D721Med (cell line): ENCODE measurements at places on chromosomes 11 and 22.

DNA sequence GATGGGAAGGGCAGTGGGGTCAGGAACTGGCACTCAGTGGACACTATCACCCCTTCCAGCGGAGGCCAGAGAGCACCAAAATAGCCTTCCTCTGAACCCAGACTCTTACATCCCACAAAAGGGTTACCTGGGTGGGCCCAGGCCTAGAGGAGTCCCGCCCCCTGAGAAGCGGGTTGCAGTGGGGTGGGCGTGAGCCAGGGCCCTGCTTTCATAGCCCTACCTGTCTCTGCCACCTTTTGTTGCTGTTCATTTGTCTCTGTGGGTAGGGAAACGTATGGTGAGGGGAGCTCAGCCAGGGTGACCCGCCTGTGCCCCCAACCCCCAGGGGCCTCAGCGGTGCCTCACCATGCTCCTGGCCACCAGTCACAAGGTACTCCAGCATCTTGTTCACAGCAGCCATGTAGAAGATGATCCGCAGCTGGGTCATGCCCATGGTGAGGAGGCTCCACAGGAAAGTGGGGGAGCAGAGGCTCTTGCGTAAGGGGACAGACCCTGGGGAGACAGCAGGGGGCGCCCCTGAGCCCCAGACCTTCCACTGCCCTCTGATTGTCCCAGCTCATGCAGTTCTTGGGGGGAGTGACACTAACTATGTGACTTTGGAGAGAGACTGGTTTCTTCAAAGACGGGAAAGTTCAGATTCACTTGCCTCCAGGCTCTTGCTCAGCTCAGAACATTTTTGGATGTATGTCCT lies 24.0 kb downstream of the SLC43A1 start:
- DNase-seq, result no peak

DNA sequence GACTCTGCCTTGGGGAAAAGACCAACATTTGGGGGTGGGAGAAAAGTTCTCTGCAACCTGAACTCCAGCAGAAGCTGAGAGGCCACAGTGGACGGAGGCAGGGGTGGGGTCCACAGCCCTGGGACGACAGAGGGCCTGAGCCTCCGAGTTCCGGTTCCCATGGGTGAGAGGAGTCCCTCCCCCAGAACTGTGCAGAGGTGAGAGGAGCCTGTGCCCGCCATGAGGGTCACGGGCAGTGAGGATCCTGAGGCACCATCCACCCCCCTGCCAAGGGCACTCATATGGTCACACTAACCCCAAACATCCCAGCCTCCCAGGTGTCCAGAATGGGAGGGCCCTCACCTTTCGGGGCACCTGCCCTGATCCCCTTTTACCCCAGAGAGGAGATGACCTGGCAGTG lies 30.5 kb downstream of the KIAA0930 start:
- DNase-seq, result no peak

DNA sequence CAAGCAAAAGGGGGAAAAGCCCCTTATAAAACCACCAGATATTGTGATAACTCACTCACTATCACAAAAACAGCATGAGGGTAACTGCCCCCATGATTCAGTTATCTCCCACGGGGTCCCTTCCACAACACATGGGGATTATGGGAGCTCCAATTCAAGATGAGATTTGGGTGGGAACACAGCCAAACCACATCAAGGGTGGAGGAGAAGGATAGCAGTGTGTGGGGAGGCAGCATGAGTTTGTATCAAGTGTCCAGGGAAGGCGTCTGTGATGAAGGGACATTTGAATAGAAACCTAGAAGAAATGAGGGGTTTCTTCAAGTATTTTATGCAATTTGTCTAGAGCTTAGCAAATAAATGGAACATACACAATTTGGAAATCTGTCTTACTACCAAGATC lies 98.2 kb downstream of the SLC1A2 start:
- no peak for DNase-seq

DNA sequence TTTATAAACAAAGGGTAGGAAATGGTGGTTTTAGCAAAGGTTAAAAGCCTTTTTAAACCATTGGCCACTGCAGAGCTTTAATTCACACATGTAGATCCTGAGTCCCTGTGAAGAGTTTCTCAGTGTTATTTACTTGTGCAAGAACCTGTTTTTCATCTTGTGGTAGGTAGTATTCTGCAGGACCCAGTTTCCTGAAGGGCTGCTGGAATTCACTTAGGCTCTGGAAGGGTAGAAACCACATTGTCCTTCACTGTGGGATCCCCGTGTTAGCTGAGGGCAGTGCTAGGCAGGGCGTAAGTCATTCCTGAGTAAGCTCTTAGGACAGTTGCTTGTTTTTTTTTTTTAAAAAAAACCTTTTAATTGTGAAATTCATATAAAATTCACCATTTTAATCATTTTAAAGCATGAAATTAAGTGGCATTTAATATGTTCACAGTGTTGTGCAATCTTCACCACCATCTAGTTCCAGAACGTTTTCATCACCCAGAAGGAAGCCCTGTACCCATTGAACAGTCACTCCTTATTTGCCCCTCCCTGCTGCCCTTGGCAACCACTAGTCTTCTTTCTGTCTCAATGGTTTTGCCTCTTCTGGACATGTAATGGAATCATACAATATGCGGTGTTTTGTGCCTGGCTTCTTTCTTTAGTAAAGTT lies 77.7 kb downstream of the C22orf31 start:
- DNase-seq, result no peak

DNA sequence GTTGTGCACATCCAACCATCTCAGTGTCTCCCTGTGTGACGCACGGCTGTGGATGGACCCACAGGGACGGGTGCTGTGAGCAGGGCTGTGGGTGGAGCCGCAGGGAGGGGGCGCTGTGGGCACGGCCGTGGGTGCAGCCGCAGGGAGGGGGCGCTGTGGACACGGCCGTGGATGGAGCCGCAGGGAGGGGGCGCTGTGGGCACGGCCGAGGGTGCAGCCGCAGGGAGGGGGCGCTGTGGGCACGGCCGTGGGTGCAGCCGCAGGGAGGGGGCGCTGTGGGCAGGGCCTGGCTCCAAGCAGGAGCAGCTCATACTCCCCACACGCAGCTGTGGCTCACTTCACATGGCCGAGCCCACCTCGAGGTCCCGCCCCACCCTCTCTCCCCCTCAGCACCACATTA lies 6.0 kb upstream of the MAPK11 start:
- no peak for DNase-seq

- DNase-seq, result no peak
These were observed 176.3 kb upstream of the TMEM45B start for GRCh38 chr11:129639300-129639699.

DNA sequence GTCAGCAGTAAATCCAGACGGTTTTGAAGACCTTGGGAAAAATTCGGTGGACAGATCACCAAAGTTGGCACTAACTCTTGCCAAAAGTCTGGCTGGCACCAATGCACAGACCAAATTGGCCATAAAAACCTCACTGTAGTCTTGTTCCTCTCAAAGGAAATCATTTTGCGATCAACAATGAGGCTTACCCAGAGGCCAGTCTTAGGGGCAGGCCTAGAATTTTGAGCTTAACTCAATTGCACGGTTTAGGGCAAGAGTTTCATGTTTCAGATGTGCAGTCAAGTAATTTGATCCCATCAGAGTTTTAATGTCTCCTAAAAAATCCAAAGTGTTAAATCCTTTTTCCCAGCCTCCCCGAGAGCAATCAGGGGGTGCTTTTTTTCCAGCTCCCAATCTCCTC lies 19.0 kb downstream of the MPPED2 start:
- DNase-seq, result no peak

GRCh38 chr11:104812103-104812788 lies 86.0 kb downstream of the CASP12 start:
- DNase-seq, result no peak

DNA sequence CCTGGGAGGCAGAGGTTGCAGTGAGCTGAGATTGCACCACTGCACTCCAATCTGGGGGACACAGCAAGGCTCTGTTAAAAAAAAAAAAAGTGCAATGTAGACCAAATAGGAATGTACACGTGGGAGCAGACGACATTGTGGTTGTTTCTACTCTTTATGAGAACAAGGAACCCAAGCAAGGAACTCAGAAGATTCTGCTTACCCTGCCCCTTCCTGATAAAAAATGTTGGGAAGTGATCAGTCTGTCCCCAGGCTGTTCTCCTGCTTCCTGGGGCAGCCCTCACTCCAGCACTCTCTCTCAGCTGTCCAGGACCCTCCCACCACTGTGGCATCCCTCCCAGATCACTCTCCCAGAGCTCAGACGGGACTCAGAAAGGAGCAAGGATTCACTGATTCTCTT lies 31.8 kb downstream of the SLCO2B1 start:
- no peak for DNase-seq

- no peak for DNase-seq
These were observed 157.4 kb downstream of the COMMD9 start for GRCh38 chr11:36131721-36132397.

DNA sequence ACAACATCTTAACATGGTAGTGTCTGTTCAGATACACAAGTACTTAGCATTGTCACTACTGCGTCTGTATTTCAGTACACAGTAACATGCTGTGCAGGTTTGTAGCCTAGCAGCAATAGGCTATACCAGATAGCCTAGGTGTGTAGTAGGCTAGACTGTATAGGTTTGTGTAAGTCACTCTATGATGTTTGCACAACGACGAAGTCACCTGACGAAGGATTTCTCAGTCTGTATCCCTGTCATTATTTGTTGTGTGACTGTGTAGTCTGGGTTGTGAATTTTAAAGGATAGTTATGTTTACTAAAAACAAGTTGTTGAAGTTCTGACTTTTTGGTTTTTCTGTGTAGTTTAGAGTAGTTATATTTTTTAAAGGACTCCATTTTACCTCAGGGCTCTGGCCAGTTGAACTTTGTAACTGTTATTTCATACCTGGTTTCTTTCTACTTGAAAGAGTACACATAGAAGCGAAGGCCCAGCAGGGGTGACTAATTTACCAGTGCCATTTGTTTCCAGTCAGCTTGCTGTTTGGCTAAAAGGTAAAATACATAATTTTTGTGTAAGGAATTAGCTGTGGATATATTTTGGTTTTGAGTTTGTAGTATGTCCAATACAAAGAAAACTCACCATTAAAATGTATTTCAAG lies 72.3 kb downstream of the PPP6R3 start:
- no peak for DNase-seq

- DNase-seq, result no peak
These were observed 1.9 kb downstream of the PIWIL3 start for GRCh38 chr22:24772493-24773220.

GRCh38 chr22:49240016-49240380 lies 587.7 kb downstream of the BRD1 start:
- DNase-seq, result no peak

GRCh38 chr11:119493712-119494111 lies 70.7 kb upstream of the THY1 start:
- no peak for DNase-seq

DNA sequence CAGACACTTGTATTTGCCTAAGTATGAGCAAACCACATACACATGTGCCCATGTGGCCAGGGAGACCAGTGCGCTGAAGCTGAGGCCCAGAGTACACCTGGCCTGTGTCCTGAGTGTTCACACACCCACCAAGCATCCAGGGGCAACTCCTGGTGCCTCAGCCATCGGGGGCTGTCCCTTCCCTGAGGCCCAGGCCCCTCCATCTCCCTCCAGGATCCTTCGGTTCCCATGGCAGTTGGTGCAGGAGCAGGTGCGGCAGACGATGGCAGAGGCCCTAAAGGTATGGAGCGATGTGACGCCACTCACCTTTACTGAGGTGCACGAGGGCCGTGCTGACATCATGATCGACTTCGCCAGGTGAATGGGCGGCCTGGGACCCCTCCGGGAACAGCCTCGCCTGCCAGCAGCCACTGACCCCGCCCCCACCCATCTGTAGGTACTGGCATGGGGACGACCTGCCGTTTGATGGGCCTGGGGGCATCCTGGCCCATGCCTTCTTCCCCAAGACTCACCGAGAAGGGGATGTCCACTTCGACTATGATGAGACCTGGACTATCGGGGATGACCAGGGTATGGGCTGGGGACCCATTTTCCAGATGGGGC lies 6.5 kb upstream of the SMARCB1 start:
- no peak for DNase-seq

DNA sequence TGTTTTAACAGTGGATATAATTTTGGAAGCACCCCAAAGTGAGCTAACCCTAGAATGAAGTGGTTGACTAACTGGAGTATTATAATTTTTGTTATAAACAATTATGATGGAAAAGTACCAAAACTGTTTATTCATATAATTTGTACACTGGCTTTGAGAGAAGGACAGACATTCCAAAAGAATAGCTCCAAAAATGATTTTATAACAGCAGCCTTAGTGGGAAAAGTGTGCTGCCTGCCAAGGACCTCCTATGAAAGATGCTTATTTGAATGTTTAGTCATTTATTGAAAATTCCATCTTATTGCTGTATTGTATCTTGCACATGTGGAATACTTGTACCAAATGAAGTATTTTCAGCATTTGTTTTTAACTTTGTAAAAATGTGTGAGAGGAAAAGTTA lies 169.8 kb downstream of the GUCY1A2 start:
- no peak for DNase-seq

DNA sequence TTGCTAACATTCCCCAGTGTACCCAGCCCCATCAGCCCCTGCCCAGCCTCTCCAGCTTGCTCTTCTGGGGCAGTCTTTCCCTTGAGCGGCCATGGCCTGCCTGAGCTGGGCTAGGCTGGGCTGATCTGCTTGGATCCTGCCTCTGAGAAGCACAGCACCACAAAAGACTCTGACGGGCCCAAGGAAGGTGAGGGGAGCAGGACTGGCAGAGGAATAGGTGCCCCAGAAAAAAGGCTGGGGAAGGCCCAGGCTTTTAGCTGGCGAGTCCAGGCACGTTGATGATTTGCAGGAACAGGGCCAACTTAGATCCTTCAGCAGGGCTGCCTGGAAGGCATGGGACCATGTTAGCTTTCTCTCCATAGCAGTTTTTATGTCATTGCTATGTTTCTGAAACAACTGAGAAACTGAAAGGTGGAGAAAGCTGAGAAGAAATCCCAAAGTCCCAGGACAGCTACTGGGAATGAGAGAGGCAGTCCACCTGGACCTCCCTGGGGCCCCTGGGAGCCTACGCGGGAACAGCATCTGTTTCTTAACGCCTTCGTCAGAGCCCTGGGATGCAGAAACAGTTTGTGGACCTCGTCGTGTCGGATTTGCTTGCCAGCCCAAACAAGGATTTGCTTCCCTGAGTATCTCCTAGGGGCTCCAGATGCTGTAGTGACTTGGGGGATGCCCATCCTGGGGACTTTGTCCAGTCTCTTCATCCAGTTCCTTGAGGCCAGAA lies 24.4 kb upstream of the FXYD6 start:
- no peak for DNase-seq

DNA sequence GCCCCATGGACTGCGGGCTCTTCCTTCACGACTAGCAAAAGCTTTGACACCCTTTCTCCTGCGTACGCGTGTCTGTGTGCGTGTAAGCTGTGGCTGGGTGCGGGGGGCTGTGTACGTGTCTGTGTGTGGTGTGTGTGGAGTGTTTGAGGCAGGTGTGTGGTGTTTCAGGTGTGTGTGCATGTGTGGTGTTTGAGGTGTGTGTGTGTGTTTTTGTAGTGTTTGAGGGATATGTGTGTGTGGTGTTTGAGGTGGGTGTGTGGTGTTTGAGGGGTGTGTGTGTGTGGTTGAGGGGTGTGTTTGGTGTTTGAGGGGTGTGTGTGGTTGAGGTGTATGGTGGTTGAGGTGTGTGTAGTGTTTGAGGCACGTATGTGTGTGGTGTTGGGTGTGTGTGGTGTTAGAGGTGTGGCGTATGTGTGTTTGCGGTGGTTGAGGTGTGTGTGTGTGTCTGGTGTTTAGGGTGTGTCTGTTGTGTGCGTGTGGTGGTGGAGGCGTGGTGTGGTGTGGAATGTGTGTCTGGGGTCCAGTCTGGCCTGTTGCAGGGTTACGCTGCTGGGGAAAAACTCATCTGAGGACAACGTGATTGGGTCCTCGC lies 687 bp upstream of the ARSA start:
- DNase-seq, result no peak

GRCh38 chr22:48975316-48975741 lies 852.3 kb downstream of the BRD1 start:
- no peak for DNase-seq
